Endothelial cell of umbilical vein (primary cell): ENCODE measurements at places on chromosomes 1 and 21. TPM values are rescaled to one million over a fixed set of nuclear protein-coding genes. Genes with fewer than 3 reads are reported as not detected.

DNA sequence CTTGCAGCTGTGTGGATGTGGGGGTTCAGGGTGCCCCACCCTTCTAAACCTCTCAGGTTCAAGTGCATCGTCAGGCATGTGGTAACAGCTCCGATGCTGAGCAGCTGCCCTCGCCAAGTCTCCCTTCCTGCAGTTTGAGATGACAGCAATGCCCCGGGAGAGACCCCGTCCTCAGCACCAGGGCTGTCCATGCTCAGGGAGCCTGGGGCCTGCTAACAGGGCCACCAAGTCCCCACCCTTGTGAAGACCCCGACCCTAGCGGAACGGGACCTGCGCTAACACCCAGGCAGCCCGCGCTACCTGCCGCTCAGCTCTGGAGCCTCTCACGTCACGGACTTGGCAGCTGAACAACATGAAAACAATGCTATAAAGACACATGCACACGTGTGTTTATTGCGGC, 159.2 kb upstream of the C1orf174 start:
- no peak for DNase-seq

GRCh38 chr21:38355992-38356781, 99.4 kb downstream of the KCNJ15 start:
- peak; percentile 70 for DNase-seq

DNA sequence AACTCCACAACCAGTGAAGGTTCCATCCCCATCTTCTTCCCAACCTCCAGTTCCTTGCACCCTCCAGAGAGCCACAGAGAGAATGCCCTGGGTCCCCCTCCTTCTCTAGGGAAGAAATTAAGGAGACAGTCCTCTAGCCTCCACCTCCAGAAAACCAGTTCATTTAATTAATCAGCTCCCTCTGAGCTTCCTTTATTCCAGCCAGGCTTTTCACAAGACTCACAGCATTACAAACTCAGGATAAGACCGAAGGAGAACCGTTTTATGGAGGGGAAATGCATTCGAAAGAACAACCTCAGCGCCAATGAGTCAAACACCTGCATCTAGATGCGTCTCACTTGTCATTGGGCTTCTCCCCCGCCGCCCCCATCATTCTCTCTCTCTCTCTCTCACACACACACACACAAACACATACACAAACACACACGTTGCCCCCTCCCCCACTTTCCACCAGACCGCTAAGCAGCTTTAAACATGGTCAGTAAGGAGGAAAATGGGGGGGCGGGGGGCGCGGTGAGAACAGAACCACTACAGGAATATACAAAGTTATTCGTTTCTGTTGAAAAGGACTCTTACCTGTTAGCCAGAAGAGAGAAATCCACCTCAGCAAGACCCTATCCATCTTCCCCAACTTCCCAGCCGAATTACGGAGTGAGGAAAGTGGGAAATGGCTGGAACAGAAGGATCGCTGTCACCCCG, 544 bp downstream of the ILDR2 start:
- no peak for DNase-seq

DNA sequence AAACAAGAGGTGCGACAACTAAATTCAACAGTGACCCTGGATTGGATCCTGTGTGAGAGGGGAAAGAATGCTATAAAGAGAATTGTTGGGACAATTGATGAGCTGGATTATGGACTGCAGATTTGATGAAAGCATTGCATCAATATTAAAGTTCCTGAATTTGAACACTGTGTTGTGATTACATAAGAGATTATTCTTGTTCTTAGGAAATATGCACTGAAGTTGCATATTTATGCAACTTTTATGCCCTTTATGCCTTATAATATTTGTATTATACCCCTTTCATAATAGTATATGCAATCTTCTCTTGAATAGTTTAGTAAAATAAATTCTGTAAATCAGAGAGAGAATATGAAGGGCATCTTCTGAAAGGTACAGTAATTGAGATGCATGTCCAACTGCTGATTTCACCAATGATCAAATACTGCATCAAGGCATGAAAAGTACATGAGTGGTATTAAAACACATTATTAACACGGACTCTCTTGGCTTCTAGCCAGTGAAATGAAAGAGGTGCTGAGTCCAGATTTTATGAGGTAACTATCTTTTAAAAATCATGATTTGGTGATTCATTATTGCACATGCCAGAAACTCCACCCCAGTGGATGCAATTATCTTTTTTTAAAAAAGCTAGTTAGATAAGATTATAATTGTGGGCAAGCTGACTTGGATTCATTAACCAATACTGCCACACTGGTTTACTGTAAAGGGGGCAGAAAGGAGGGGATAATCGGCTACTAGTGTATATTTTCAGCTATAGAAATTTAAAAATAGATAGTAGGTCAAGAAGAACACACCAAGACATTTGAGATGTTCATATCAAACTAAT, 19.9 kb upstream of the LPAR3 start:
- DNase-seq = no peak

GRCh38 chr1:236421022-236421421, 26.9 kb downstream of the EDARADD start:
- DNase-seq = no peak

- no peak for DNase-seq
Observed at GRCh38 chr21:35222021-35222420, 172.9 kb upstream of the RUNX1 start.

- no peak for DNase-seq
Observed at GRCh38 chr1:158163000-158163947, 17.4 kb upstream of the CD1D start.

- DNase-seq = peak; percentile 16
Observed at GRCh38 chr21:25462517-25462971, 144.7 kb downstream of the MRPL39 start.

GRCh38 chr1:192609110-192610079, 26.6 kb upstream of the RGS13 start:
- no peak for DNase-seq

DNA sequence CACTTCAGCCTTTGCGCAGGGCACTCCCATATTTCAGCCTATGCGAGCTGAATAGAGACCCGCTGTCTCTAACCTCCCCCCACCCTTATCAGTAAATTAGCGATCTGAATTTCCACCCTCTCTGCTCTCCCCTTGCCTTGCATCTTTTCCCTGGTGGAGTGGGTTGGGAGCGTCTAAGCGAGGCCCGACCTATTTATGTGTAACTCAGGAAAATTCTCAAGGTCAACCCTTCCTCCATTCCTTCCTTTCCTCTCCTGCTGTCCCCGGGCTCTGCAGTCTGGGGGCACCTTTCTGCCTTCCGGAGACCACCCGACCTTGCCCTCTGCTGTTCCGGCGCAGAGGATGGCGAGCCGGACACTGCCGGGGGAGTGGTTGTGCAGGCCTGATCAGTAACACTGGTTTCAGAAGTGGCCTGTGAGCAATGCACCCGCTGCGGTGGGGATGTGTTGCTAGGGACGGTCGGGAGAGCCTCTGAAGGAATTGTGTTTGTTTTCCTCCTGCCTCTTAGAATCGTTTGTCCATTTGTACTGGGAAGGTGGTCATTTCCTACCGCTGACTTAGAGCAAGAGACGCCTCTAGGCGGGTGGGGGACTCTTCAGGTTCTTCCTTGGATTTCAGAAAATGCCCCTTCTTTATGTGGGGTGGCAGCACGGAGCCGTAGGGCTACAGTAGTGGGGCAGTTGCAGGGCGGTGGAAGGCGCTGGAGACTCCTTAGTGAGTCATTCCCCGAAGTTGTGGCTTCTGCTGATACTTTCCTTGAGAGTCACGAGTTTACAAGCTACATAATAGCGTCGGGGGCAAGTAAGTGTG, 513 bp downstream of the MGST3 start:
- peak; percentile 78 for DNase-seq

- no peak for DNase-seq
Observed at GRCh38 chr1:41514381-41514780, 29.9 kb upstream of the EDN2 start.

Gene CD53
- total RNA-seq = not detected in 2 replicates

Gene SLC1A7
- total RNA-seq = not detected in 2 replicates

Gene SLC37A1
- total RNA-seq = 7.6 and 11.2 TPM in 2 replicates

Gene KRTAP21-2
- not detected in 2 replicates for total RNA-seq

Gene OR10J1
- not detected in 2 replicates for total RNA-seq

Gene C1orf105
- total RNA-seq = not detected in 2 replicates
